ENCODE measurements at places on chromosomes 11 and 22.

GRCh38 chr22:48101704-48102103 is 1339.3 kb downstream of the TBC1D22A start:
- DNase-seq: no peak

DNA sequence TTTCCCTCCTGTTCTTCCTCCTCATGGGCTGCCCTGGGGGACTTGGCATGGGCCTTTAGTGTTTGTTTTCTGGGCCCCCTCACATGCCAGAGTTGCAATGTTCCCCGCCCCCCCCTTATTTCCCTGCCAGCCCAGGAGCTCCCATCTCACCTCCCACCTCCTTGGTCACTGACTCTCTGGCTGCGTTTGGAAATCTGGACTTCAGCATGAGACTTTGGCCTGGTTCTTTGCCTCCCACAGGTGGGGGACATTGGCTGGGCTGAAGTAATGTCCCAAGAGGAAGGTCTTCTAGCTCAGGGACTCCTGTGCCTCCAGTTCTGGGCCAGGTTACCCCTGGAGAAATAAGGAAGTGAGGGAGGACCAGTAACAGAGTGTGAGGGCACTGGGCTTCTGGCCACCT is 7.0 kb downstream of the MTFP1 start:
- no peak for DNase-seq

GRCh38 chr22:40180403-40180802 is 2.7 kb downstream of the TNRC6B start:
- DNase-seq: no peak

DNA sequence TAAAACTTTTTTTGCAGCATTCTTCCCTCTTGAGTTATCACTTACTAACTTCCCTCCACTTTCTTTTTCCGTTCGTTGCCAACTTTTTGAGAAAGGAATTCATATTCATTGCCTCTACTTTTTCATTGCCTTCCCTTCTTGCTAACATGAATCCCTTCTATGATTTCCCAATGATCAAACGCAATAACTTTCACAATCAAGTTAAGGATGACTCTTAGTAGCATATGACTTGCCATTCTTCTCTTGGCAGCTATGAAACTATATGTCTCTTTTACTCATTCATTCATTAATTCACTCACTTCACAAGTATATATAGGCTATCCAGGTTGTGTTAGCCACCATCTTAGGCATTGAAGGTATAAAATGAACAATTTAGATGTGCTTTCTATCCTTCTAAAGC is 16.6 kb upstream of the ARHGAP20 start:
- DNase-seq: no peak

DNA sequence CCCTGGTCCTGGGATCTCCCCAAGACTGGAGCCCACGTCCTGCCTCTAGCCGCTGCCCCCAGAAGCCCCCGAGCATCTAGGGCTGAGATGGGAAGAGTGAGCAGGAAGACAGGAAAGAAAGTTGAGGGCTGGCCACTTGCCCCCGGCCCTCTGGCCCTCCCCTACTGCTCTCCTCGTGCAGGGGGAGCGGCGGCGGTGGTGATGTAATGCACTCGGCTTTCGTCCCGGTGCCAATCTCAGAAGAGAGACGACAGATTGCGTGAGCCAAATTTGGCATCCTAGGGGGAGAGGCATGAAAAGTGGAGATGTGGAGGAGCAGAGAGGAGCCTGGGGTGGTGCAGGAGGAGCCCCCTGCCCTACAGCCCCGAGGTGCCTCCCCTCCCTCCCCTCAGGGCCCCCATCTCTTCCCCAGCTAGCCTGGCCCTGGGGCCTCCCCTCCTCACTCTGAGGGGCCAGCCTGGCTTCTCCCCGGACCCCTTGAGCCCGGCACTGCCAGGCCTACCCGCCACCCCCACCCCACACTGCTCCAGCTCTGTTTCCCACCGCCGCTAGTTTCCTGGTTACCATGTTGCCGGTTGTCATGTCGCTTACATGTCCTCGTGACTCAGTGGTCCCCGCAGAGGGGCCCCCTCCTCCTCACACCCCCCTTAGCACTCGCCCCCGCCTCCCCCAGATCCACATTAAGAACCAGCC is 2.5 kb downstream of the KCNJ4 start:
- DNase-seq: no peak

GRCh38 chr11:2585566-2586086 is 114.2 kb downstream of the KCNQ1OT1 start:
- peak; percentile 8 for DNase-seq

- DNase-seq: no peak
Measured at GRCh38 chr11:8805296-8805695, 105.7 kb upstream of the AKIP1 start.

DNA sequence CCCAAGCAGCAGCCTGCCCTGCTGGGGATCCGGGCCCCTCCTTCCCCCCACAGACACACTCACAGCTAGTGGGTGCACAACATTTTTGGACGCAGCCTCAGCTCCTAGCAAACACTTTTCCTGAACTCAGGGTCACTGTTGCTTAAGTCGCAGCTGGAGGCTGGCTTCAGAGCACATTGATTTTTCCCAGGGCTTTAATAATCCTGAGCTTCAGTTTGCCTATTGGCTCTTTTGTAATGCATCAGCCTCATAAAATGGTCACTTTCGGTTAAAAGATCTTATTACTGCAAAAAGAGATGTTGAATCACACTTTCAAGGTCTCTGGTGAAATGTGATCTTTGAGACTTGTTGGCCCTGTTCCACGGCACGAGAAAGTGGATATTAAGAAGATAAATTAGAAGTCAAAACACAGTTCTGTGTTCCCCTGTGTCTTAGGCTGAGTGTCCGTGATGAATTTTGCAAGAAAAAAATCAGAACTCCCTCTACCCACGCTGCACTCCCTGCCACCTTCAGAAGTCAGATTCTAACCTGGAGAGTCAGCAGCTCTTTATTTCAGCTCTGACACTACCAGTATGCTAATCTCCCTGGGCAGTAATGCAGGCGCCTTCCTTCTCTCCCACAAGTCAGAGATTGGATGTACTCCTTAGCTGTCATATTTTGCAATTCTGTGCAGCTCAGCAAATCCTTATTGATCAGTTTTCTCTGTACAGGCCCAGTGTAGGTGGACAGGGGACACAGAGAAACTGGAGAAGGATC is 158.2 kb upstream of the E2F8 start:
- DNase-seq: peak; percentile 17

DNA sequence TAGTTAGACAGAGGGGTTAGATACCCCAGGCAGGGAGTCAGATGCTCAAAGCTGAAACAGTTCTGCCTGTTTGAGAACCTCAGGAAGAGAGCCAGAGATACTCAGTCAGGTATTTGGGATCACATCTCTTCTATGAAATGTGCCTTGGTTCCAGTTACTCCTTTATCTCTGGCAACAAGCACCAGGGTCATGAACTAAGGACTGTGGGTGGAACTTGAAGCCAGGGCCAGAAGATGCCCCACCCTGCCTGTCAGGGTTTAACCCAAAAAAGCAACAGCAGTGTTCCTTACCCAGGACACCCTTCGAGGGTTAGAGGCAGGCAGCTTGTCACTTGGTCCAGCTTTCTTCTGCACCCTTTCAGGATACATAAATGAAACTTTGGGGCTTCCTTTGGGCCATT is 15.0 kb upstream of the WT1 start:
- DNase-seq: no peak
